Lower leg skin (tissue), 4 donors: ENCODE measurements at places on chromosomes 7 and 10. TPM values are rescaled to one million over a fixed set of nuclear protein-coding genes. Genes with fewer than 3 reads are reported as not detected.

DNA sequence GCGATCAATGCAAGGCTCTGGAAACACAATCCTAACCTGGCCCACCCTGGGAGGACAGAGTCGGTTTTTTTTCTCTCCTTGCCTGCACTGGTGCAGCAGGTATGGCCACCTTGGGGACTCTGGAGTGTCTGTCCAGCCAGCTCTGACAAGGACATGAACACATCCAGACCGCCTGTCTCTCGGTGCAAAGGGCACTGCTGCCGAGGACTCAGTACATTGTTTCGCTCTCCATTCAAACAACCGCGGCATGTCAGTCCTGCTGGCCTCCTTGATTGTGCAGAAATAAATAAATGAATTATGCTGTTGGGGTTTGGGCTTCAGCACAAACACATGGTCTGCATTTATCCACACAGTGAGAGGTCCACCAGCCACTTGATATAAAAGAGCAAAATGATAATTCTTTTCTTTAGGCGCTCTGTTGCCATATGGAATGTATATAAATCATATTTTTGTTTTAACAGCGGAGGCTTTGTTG, 565.2 kb downstream of the KCNMA1 start:
- DNase-seq: no peak

Gene SRRM3
- 9.9 TPM for total RNA-seq

Gene SDHAF3
- 8.9 TPM for total RNA-seq

- no peak for DNase-seq
Observed at GRCh38 chr7:38561166-38561565, 70.0 kb downstream of the AMPH start.

DNA sequence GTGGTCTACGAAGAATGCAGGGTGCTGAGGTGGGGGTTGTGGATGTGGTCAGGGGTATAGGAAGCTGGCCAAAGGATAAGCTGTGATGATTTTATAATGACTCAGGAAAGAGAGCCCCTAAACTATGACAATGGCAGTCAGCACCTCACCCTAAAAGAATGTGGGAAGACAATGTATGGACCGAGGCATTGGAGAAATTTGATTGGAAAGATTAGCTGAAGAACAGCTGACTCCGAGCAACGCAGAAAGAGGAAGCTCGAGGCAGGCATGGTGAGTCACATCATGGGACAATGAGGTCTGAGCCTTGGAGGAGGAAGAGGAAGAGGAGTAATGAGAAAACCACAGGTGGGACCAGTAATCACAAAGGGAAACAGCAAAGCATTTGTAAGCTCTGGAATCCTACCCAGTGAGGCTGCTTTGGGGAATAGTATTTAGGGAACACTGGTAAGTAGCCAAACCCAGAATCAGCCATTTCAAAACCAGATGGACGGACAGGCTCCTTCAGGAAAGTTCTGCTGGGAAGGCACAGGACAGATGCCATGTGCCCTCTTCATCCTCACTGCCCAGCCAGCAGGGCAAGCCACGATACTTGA, 295.4 kb downstream of the PRPF18 start:
- peak; percentile 83 for DNase-seq

Gene TMEM229A
- not detected for total RNA-seq

Gene C10orf143
- total RNA-seq: 3.6 TPM

Gene AMPH
- 5.2 TPM for total RNA-seq

Gene IKZF1
- total RNA-seq: 5.3 TPM

Gene SUGCT
- total RNA-seq: 0.59 TPM

Gene CALML5
- 5,202 TPM for total RNA-seq

- DNase-seq: no peak
Observed at GRCh38 chr7:84081973-84082522, 112.5 kb downstream of the SEMA3A start.

Gene IMMP2L
- 13.6 TPM for total RNA-seq

GRCh38 chr10:75939541-75939940, 508.1 kb downstream of the LRMDA start:
- DNase-seq: no peak

Gene DRGX
- not detected for total RNA-seq

DNA sequence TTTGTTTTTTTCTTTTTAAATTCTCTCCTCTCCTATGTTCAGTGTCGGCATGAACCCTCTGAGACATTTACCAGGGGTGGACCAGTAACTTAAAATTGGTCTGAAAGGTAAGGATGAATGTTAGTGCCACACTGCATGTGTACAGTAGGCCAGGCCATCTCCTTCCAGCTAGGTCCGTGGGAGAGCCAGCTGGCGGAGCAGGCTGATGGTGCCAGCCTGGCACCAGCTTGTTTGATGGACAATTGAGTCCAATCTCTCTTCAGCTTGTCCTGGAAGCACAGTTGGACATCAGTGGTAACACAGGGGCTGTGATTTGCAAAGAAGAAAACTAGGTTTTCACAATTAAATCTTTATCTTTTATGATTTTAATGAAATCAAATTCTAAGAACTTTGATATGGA, 136.5 kb downstream of the CNNM2 start:
- no peak for DNase-seq

DNA sequence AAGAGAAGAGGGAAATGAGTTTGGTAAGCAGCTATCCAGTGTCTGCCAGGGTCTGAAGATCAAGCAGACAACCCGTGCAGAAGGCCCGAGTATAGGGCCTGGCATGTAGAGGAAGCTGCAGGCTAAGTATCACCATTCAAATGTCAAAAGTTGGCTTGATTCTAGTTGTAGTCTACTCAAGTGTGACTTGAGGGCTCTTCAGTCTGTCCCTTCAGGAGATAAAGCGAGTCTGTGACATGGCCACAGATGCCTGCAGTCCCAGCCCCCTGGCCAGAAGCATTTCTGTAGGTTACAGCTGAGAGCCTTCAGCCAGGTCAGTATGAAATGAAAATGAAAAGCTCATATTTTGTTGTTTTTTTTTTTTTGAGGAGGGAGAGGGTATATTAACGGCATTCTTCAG, 97.8 kb upstream of the EEPD1 start:
- DNase-seq: no peak

DNA sequence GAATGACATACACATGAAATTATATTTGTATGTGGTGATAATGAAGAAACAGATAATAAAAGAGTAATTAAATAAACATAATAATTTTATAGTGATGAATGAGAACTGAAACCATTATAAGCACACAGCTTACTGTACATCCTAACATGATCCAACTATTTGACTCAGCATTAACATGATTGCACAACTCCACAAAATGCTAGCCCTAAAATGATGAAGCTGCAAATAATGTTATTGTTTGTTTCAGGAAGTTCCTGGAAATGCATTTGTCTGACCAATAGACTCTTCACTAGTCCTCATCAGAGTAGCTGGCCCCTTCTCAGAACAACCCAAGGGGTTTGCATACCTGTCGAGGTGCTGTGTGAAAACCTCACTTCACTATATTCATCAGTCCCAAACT, 115.5 kb downstream of the RTKN2 start:
- no peak for DNase-seq

DNA sequence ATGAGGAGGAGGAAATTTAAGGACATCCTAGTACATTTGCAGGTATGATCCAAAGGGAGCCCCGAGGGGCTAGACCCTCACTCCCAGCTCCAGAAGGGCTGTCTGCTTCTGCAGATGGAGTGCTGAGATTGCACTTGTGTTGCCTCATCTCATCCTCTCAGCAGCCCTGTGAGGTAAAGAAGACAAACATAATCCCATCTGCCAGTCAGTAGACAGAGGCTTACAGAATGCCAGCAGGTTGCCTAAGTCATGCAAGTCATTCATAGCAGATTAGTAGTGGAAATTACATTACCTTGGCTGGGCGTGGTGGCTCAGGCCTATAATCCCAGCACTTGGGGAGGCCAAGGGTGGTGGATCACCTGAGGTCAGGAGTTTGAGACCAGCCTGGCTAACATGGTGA, 45.4 kb downstream of the BLVRA start:
- DNase-seq: no peak

- peak; percentile 56 for DNase-seq
Observed at GRCh38 chr10:71093531-71093930, 118.8 kb upstream of the UNC5B start.

Gene ZNF117
- total RNA-seq: 12.0 TPM

DNA sequence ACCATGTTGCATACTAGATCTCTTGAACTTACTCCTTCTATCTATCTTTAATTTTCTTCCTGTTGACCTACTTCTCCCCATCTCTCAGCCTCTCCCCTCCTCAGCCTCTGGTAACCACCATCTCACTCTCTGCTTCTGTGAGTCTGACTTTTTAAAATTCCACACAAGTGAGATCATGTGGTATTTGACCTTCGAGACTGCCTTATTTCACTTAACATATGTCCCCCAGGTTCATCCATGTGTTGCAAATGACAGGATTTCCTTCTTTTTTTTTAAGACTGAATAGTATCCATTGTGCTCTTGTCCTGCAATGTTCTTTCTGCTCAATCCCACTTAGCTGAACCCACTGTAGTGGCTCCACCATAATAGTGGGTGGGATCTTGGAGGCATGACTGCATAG, 51.4 kb upstream of the DNAJC1 start:
- DNase-seq: no peak

DNA sequence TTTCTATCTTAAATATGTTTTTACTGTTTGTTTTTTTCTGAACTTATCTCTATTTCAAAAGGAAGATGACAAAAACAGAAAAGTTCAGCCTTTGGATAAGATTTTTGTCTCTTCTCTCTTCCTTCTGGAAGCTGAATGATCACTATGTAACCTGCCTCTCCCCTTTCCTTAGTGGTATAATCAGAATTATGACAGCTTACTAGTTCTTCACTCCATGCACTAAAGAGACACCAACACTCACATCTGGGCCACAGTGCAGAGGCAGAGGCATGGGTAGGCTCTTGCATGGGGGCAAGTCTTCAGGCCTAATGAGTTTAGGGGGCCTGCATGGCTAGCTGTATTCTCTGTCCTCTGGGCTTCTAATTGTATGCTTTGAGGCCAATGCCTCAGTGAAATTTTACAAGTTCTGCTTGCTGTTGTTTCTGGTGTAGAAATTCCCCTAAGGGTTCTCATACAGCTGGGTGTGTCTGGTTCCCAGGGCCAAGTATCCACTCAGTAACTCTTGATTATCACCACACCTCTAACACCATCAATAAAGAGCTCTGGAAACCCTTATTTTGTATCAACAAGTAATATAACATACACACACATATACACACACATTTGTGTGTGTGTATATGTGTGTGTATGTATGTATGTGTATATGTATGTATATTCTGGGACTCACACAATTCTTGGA, 96.8 kb upstream of the POM121L12 start:
- DNase-seq: no peak

DNA sequence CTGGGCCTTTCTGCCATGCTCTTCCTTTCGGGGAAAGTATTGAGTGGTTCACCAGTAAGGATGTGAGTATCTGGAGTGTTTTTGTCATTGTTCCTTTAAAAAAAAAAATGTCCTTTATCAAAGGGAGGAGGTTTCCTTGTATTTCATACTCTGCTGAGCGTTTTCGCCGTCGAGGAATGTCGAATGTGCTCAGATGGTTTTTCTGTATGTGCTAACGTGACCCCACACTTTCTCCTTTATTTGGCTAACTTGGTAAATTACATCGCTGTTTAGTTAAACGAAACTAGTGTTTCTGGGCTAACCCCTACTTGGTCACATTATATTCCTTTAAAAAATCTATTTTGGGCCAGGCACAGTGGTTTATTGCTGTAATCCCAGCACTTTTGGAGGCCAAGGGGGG, 45.9 kb downstream of the INPP5A start:
- DNase-seq: no peak

DNA sequence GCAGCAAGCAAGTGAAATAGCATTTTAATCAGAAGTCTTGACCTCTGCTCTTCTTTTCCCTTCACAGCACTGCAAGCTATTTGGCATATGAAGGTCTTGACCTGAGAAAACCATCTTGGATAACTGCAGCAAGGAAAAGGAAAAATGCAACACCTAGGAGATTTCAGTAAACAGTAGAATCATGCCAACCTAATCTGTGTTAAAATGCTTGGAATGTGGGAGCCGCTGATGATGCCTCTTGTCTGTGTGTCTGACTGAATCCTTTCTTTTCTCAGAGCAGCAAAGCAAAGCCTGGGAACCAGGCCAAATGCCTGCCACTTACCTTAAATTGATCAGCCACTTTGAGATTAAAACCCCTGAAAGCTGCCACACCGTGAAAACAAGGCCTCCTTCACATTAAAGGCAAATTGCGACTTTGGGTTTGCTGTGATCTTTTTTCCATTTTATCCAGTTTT, 80.4 kb upstream of the CDK6 start:
- DNase-seq: no peak

- peak; percentile 78 for DNase-seq
Observed at GRCh38 chr10:101562231-101562630, 25.8 kb downstream of the POLL start.

DNA sequence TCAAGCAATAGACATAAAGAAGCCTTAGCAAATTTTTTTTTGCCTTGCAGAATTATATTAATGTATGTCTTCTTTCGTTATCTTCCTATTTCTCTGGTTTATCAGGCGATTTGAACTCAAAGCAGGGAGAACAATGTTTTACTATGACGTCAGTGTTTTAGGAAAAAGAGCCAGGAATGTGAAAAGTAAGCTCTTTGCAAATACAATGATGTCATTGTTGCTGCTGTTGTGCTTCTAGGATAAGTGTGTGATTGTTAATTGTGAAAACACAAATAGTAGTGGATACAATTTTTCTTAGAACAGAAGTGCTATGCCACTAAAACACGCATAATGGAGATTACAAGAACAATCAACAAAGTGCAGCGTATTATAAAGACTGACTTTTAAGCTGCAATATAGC, 9.5 kb upstream of the AUTS2 start:
- no peak for DNase-seq

GRCh38 chr10:6144406-6145165, 55.8 kb downstream of the RBM17 start:
- peak; percentile 98 for DNase-seq

Gene GJD4
- total RNA-seq: not detected

DNA sequence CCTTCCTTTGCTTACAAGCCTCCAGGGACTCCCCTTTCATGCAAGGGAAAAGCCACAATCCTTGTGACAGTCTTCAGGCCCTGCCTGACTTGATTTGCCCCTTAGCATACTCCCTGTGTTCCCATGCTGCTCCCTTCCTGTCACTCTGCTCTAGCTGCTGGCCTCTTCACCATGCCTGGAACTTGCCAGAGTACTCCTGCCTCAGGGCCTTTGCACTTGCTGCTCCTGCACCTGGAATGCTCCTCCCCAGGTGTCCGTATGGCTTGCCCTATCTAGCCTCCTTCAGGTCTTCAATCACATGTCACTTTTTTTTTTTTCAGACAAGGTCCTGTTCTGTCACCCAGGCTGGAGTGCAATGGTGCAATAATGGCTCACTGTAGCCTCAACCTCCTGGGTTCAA, 22.8 kb upstream of the GOLGA7B start:
- no peak for DNase-seq

Gene UNCX
- not detected for total RNA-seq

DNA sequence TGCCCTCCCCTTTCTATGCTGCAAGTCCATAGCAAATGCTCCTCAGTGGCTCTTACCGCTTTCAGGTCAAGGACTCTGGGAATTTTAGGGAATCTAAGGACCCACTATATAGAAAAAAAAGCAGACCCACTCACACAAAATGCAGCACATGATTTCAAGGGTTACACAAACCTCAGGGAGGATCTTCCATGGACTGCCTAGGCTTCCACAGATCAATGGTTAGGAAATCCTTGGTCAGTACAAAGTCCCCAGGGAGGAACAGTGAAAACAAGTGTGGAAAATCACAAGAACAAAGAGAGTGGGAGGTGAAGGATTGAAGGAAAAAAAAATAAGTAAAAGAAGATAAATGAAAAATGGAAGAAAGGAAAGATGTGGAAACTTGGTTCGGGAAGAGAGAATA, 188.4 kb downstream of the AHR start:
- no peak for DNase-seq

Gene PHYHIPL
- not detected for total RNA-seq

Gene CALML3
- 43.4 TPM for total RNA-seq
